ENCODE measurements at places on chromosomes 4 and X.
A peak's percentile ranks its signal among the peaks of the same experiment; 100 is the strongest.

- no peak for DNase-seq
These were observed 98.0 kb downstream of the PSAPL1 start for GRCh38 chr4:7336732-7337131.

- no peak for DNase-seq
These were observed 20.5 kb upstream of the WDR44 start for GRCh38 chrX:118325453-118325852.

DNA sequence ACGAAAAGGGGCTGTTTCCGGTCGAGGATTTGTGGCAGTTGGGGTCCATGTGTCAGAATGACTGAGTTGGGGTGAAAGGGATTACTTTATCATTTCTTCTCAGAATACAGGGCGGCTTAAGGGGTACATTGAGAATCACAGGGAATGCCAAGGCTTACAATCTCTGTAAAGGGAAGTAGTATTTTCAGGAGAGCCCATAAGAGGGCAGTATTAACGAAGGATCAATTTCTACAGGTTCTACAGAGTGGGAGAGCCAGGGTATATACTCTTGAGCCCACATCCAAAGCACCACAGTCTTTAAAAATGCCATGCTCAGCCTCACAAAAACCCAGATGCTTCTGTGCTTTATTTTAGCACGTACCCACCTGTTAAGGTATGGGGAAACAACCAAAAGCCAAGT is 67.7 kb upstream of the ZXDA start:
- DNase-seq = no peak

- no peak for DNase-seq
These were observed 384.3 kb upstream of the ACTRT1 start for GRCh38 chrX:128436397-128437103.

DNA sequence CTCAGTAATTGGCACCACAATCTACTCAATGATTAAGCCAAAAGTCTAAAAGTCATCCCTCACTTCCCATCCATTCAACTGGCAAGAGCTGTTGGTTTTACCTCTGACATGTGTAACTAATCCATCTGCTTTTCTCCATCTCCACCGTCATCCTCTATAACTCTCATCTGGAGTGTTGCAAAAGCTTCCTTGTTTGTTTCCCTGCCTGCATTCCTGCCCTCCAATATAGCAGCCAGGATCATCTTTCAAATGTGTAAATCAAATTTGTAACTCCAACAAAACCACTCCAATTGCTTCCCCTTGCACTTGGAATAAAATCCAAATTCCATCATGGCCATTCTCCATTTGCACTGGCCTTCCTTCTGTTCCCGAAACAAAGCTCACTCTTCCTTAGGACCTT is 4.3 kb upstream of the PLAC8 start:
- DNase-seq = no peak

GRCh38 chr4:57104706-57105560 is 5.3 kb downstream of the IGFBP7 start:
- DNase-seq = no peak

GRCh38 chr4:112296949-112297880 is at the start of gene ALPK1:
TSS of gene ALPK1 (plus strand) at chr4:112297369.
- no peak for DNase-seq

GRCh38 chrX:143336261-143336660 is 181.0 kb downstream of the SPANXN3 start:
- DNase-seq = no peak

DNA sequence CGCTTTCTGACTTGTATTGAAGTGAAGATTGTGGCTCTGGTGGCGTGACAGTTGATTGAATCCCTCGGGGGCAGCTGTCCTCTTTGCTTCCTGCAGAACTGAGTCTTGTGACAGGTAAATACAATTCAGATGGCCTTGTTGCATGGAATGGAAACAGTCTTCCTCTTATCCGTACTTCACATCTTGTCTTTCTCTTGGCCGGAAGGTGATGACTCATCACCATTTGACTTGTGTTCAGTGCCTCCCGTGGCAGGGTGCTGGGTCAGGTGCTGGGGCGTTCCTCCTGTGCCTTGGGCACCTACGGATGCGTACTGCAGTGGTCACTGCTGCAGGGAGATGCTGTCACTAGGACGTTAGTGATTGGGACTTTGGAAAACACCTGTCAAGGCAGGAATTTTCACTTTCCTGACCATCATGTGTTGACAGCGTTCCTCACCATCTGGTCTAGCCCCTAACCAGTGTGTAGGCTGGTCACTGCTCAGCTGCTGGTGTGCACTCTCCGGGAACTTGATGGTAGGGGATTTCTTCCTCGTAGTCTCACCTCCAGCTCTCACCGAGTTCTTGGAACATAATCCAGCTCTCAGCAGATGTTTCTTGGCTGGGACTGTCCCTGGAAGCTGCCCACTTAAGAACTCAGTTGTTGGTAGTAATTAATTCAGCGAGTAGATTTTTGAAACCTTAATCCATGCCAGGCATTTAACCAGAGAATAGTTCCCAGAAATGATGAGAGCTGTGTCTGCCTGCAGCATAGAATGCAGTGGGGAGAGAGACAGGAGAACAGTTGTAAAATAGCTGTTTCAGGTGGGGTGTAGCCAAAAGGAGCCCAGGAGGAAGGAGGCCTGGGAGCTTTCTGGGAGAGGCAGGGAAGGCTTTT is 7.2 kb downstream of the TBC1D14 start:
- DNase-seq = peak; percentile 43

- DNase-seq = no peak
These were observed 103.5 kb upstream of the KCNIP4 start for GRCh38 chr4:22052076-22052475.

DNA sequence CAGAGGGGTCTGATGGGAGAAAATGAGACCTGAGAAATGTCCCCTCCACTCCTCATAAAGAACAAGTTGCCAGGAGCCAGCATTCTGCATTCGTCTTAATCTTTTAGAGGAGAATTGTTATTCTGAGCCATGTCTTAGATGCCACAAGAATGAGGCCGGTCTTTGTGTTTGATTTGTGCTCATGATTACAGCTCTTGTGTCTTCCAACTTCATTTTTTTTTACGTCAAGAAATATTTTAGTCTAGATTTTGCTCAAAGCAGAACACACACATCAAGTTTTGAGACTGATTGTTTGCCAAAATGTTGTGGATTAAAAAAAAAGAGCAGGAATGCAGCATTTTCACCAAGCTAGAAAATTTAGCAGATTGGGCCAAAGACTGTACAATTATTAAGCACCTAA is 130.6 kb upstream of the PITX2 start:
- no peak for DNase-seq

Data from ascending aorta (tissue), 2 donors.